T-helper 9 cell (primary cell): ENCODE measurements at places on chromosomes 1 and 21.
A peak's percentile ranks its signal among the peaks of the same experiment; 100 is the strongest.

DNA sequence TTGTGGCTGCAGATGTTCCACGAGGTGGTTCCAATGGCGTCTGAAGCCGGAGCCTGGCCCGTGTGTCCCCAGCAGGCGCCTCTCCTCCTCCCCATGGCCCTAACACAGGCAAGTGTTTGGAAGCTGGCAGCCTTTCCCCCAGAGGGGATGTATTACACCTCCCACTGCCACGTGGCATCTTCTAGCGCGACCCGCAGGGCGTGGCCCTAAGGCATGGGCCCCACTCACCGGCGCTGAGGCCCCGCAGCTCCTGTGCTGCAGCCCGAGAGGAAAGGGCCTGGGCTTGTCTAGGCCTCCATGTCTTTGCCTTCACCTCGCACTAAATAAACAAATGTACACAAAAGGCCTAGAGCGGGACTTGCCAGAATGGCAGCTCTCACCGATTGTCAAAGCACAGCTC, 37.9 kb downstream of the SLC66A1 start:
- no peak for DNase-seq

DNA sequence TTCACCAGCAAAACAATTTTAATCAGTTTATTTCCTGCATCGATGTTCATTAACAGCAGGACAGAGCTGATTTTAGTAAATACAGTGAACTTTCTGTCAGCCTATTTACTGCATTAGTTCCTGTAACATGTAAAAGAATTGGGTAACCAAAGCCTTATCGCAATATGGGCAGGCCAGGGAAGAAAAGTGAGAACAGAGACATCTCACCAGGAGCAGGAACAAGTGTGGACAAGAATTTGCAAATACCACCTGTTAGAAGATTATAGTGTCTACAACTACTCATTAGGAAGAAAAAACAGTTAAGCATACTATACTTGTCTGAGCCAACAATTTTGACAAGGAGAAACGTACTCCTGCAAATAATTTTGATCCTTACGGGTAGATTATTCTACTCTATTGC, 1293.9 kb downstream of the PLA2G4A start:
- no peak for DNase-seq

DNA sequence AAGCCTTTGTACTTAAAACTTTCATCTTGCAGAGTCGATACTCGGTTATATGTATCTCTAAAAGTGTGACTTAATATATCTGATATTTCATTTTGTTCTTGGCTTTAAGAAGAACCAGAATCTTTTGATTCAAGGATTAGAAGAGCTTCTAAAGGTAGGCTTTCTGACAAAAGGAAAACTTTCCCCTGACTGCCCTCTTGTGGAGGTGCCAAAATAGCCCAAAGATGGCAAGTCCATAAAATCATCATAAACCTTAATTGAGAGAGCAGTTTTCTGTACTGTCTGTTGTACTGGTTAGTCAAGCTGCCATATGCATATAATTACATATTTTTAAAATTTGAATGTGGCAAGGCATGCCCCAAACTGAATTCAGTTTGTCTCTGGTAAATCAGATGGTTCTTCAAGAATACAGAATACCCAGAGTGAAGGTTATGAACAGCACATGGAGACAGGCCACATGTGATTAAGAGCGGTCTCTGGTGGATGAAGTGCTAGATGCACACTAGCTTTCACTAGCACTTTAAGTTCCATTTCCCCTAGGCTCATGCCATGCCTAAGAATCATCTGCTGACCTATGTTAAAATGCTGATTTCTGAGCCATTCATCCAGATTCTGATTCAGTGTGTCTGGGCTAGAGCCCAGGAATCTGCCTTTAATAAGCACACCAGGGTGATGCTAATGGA, 27.7 kb upstream of the ELAVL4 start:
- no peak for DNase-seq

DNA sequence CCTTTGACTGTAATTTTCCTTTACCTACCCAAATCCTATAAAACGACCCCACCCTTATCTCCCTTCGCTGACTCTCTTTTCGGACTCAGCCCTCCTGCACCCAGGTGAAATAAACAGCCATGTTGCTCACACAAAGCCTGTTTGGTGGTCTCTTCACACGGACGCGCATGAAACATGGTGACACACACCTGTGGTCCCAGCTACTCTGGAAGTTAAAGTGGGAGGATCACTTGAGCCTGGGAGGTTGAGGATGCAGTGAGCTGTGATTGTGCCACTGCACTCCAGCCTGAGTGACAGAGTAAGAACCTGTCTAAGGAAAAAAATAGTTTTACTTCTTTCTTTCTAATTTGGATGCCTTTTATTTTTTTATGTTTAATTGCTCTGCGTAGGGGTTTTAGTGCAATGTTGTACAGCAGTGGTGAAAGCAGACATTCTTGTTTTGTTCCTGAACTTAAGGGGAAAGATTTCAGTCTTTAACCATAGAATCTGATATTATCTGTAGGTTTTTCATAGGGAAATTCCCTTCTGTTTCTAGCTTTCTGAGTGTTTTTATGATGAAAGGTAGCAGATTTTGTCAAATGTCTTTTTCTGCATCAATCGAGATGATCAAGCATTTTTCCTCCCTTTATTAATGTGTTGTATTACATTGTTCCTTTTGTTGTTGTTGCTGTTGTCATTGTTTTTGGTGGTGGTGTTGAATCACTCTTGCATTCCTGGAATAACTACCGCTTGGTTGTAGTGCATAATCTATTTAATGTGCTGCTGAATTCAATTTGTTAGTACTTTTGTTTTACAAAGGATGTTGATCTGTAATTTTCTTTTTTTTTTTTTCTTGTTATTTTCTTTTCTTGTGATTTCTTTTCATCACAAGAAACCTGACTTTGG, 497.4 kb downstream of the DISC1 start:
- DNase-seq, result no peak

GRCh38 chr1:158146165-158146564, 34.5 kb upstream of the CD1D start:
- DNase-seq, result no peak

DNA sequence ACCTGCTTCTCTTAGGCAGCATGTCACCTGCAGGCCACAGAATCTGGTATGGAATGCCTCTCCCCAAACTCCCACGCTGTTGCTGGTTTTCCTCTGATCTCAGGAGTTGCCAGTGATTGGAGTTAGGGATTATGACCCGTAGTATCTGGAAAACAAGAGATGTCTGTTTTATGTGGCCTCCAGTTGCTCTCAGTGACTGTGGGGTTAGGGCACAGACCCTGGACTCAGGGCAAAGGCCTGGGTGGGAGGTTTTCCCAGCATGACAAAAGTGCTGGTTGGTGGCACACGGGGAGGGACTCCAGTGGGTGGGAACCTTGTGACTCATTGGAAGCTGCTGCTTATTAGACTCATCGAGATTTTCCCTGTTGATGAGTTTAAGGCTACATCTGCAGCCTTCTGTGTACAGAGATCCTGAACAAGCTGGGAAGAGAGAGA, at the start of gene NR1I3:
TSS of gene NR1I3 (minus strand) at position 165 of the 435 bp plus-strand sequence. CDS start 1,638 bp downstream, outside the sequence.
- no peak for DNase-seq

DNA sequence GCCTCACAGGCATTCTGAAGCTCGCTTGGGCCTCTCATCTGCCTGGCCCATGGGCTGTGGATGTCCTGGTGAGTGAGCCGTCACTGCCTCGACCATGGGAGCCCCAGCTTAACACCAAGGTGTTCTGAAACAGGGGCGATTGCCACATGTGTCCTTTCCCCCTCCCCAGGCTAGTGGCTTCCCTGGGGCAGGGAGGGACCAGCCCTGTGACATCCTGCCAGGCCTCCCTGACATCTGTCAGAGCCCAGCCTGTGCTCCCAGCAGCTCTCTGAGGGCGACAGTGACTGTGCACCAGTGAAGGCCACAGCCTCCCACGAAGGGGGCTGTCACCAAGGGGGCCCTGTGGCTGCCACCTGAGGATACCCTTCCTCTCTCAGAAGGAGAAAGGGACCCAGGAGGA, 35.9 kb upstream of the CCDC27 start:
- no peak for DNase-seq

- no peak for DNase-seq
These were observed 64.1 kb downstream of the PEX14 start for GRCh38 chr1:10538646-10539355.

DNA sequence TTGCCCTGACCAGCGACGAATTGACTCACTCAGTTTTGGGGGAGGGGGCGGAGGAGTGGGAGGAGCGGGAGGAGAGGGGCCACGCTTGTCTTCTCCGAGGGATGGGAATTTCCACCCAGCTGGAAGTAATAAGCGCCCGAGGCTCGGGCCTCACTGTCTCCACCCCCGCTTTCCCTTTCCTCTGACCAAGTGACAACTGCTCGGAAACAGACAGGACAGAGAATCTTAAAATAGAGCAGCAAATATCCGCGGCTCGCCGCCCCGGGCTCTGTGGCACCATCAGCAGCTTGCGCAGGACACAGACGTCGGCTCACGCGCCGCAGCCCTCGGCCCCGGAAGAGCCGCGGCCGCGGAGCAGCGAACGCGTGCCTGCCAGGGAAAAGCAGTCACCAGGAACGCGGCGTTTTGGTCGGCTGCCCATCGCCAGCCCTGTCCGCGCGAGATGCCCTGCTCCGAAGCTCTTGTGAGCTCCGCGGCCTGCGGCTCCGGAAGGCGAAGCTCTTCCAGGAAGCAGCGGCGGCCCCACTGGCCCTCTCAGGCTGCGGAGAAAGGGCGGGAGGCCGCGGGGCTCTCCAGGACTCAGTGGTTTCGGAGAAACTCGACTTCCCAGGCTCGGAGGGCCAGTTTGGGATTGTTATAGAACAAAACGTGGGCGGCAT, 10.7 kb upstream of the RGS16 start:
- DNase-seq, result peak; percentile 29

GRCh38 chr21:34355570-34355969, 8.2 kb upstream of the KCNE2 start:
- no peak for DNase-seq

GRCh38 chr1:169387399-169387798, 19.4 kb downstream of the BLZF1 start:
- DNase-seq, result no peak

DNA sequence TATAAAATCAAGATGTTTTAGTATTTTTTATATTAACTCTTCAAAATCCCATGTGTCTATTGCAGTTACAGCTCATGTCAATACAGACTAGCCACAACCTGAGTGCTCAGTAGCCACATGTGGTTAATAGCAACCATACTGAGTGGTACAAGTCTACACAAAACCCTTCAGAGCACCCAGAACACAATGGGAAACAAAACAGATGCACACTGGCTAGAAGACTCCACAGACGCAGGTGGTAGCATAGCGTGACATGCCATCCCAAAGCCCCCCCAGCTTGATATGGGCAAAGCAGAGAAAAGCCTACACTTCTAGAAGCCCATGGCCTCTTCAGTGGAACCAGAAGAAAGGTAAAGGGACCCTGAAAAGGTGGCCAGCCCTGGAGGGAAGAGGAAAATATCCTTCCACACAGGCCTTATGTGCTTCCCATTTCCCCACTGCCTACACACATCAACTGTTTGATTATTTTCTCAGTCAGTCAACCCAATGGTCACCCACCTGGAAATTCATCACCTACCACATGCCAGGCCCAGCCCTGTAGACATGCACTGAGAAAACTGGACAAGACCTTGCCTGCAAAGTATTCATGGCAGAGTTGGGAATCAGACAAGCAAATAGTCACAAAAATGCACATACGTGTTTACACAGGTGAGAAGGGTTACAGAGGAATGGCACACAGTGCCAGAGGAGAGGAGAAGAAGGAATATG, 175.0 kb downstream of the VAV3 start:
- DNase-seq, result no peak

DNA sequence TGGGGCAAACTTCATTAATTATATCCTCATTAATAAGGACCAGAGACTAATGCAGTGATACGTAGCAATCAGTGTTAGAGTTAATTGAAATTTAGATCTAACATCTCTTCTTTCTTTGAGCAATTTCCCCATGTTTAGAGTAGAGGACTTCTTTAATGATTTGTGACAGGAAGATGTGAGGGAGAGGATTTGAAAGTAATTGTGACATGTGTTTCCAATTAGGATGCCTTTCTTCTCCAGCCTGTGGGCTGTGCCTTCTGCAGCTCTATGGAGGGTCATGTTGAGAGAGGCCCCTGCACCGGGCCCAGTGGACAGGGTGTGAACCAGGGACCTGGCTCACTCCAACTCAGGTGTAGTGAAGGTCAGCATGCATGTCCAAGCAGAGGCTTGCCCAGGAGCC, 103.0 kb downstream of the GREM2 start:
- no peak for DNase-seq

DNA sequence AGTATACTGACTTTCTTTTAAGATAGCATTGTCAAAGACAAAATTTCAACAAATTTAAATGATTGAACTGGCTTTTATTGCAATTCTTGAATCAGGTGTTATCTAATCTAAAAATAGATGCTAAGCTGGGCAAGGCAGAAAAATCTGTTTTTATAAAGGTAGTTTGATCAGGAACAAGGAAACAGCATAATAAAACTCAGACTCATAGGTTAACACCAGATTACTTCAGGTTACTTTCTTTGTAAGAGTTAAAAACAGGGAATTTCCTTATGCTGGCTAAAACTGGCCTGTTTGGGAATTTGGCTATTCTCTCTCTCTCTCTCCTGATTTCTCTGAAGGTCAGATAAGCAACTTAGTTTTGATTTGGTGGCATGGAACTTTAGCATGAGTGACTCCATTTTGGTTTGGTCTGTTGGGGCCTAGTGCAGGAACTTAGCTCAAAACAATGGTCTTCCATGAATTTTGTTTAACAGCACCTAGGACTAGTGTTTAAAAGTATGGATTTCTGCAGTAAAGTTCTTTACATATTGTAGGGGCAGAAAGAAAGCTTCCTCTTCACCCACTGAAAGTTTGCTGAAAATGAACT, 24.2 kb upstream of the IVNS1ABP start:
- DNase-seq, result no peak

DNA sequence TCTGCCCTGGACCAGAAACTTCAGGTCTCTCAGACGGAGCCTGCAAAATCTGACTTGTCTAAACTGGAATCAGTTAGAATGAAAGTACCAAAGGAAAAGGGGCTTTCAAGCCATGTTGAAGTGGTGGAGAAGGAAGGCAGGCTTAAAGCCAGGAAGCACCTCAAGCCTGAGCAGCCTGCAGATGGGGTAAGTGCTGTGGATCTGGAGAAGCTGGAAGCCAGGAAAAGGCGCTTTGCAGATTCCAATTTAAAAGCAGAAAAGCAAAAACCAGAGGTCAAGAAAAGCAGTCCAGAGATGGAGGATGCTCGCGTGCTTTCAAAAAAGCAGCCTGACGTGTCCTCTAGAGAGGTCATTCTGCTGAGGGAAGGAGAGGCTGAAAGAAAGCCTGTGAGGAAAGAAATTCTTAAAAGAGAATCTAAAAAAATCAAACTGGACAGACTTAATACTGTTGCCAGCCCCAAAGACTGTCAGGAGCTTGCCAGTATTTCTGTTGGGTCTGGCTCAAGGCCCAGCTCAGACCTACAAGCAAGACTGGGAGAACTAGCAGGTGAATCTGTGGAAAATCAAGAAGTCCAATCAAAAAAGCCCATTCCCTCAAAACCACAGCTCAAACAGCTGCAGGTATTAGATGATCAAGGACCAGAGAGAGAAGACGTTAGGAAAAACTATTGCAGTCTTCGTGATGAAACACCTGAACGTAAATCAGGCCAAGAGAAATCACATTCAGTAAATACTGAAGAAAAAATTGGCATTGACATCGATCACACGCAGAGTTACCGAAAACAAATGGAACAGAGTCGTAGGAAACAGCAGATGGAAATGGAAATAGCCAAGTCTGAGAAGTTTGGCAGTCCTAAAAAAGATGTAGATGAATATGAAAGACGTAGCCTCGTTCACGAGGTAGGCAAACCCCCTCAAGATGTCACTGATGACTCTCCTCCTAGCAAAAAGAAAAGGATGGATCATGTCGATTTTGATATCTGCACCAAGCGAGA, 46.6 kb downstream of the ZBTB17 start:
- no peak for DNase-seq

- DNase-seq, result no peak
These were observed 99.5 kb upstream of the BMP8A start for GRCh38 chr1:39391691-39392679.

GRCh38 chr21:44724196-44724595, 12.8 kb upstream of the TSPEAR start:
- no peak for DNase-seq
